Esophagus muscularis mucosa (tissue), 4 donors: ENCODE measurements at places on chromosomes 7 and 10. TPM values are rescaled to one million over a fixed set of nuclear protein-coding genes. Genes with fewer than 3 reads are reported as not detected.

DNA sequence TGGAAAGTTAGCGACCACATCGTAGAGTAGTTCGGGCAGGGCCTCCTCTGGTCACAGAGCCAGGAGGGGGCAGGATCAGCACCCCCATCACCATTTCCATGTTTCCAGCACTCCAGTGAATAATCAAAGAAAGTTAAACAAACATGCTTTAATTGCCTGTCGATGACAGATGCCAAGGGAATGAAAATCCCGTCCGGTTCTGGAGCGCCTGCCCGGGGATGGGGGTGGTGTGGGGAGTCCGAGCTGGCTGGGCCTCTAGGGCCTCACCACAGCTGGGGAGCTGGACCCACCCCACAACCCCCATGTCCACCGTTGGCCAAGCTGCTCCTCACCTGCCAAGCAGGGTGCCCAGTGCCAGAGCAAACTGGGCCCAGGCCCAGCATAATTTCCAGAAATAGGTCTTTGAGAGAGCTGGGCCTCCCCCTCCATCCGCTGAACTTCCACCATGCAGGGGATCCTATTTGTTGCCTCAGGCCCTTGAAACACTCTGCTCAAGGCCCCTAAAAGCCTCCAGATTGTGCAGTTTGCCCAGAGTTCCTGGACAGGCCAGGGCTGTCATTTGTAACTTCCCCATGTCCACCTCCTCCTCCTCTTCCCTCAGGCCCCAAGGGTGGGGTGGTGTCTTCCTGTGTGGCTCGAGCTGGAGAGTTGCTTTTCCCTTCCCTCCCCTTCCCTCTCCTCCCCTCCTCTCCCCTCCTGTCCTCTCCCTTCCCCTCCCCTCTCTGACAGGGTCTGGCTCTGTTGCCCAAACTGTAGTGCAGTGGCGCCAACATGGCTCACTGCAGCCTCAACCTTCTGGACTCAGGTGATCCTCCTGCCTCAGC is 101.0 kb downstream of the MYL10 start:
- H3K4me1 ChIP-seq: peaks cover 10% of the 10 kb centered on the region
- H3K27me3 ChIP-seq: no peaks in the 10 kb centered on the region
- H3K36me3 ChIP-seq: no peaks in the 10 kb centered on the region
- no peak overlapping the region for H3K27ac ChIP-seq
- no peak overlapping the region for H3K4me3 ChIP-seq

- H3K4me1 ChIP-seq: no peaks in the 10 kb centered on the region
- no peaks in the 10 kb centered on the region for H3K36me3 ChIP-seq
- H3K4me3 ChIP-seq: no peak overlapping the region
- DNase-seq: peak; percentile 45
- H3K27ac ChIP-seq: no peak overlapping the region
- no peaks in the 10 kb centered on the region for H3K27me3 ChIP-seq
Observed at GRCh38 chr10:1158066-1158465, 101.9 kb downstream of the WDR37 start.

- no peaks in the 10 kb centered on the region for H3K4me1 ChIP-seq
- no peaks in the 10 kb centered on the region for H3K36me3 ChIP-seq
- H3K27me3 ChIP-seq: no peaks in the 10 kb centered on the region
- no peak overlapping the region for H3K27ac ChIP-seq
Observed at GRCh38 chr7:157986051-157986450, 601.6 kb downstream of the PTPRN2 start.

- no peak for DNase-seq
- no peak overlapping the region for H3K27ac ChIP-seq
- peaks cover 6% of the 10 kb centered on the region for H3K4me1 ChIP-seq
- H3K27me3 ChIP-seq: no peaks in the 10 kb centered on the region
- no peak overlapping the region for H3K4me3 ChIP-seq
Observed at GRCh38 chr7:149733924-149734790, 39.2 kb downstream of the ZNF467 start.

DNA sequence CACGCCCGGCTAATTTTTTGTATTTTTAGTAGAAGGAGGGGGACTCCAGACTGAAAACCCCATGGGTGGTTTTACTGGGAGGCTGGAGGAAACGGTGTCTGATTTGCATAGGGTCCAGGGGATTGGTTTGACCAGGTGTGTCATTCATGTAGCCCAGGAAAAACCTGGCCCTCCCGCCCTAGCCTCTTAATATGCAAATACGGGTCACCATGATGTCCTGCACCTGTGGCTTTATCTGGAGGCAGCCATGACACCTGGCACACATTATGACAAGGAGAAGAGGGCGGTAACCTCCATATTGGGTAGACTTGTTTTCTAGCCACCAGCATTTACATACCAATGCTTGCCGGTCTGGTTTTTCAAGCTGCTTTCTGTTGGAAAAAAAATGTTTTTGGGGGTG is 68.0 kb downstream of the TRIL start:
- no peaks in the 10 kb centered on the region for H3K27me3 ChIP-seq
- H3K4me3 ChIP-seq: no peak overlapping the region
- H3K4me1 ChIP-seq: no peaks in the 10 kb centered on the region
- DNase-seq: no peak
- H3K27ac ChIP-seq: no peak overlapping the region

DNA sequence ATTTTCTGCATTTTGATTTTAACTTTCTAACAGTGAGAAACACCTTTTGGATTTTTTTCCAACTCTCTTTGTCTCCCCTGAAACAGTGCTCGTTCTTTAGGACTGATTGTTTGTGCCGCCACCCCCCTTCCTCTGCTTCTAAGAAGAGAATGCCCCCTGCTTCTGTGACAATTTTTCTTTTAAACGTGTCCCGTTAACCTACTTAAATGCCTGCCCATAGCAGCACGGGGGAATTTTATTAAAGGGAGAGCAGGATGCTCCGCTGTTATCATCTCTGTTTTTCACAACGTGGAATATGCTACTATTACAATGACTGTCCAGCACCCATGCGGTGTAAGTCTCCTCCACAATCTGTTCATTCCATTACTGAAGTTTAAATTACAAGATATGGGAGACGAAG is 67.8 kb downstream of the SVIL start:
- no peak overlapping the region for H3K4me3 ChIP-seq
- no peaks in the 10 kb centered on the region for H3K27me3 ChIP-seq
- peaks cover 74% of the 10 kb centered on the region for H3K4me1 ChIP-seq
- peaks cover 11% of the 10 kb centered on the region for H3K36me3 ChIP-seq

GRCh38 chr10:89235073-89235798 is 16.3 kb downstream of the LIPA start:
- H3K4me3 ChIP-seq: no peak overlapping the region
- H3K27ac ChIP-seq: no peak overlapping the region
- H3K27me3 ChIP-seq: no peaks in the 10 kb centered on the region
- no peaks in the 10 kb centered on the region for H3K4me1 ChIP-seq

- no peak overlapping the region for H3K4me3 ChIP-seq
- no peaks in the 10 kb centered on the region for H3K27me3 ChIP-seq
- H3K4me1 ChIP-seq: peaks cover 4% of the 10 kb centered on the region
- DNase-seq: no peak
Observed at GRCh38 chr7:143237366-143237765, 15.5 kb downstream of the TAS2R40 start.

DNA sequence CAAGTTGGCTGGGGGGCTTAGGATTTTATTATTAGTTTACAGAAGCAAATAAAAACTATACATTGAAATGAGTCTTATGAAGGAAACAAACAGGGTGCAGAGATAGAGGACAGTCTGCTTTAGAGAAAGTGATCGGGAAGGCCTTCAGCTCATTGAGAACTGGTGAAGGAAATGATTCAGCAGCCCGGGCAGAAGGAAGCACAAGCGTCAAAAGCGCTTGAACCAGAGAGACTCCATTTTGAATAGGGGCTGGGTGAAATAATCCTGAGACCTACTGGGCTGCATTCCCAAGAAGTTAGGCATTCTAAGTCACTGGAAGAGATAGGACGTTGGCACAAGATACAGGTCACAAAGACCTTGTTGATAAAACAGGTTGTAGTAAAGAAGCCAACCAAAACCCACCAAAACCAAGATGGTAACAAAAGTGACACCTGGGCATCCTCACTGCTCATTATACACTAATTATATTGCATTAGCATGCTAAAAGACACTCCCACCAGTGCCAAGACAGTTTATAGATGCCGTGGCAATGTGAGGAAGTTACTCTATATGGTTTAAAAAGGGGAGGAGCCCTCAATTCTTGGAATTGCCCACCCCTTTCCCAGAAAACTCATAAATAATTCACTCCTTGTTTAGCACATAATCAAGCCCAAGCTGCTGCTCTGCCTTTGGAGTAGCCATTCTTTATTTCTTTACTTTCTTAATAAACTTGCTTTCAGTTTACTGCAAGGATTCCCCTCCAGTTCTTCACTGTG is 83.1 kb upstream of the MPP7 start:
- no peak for DNase-seq
- no peak overlapping the region for H3K4me3 ChIP-seq
- H3K4me1 ChIP-seq: peaks cover 9% of the 10 kb centered on the region
- H3K27ac ChIP-seq: no peak overlapping the region
- no peaks in the 10 kb centered on the region for H3K36me3 ChIP-seq

DNA sequence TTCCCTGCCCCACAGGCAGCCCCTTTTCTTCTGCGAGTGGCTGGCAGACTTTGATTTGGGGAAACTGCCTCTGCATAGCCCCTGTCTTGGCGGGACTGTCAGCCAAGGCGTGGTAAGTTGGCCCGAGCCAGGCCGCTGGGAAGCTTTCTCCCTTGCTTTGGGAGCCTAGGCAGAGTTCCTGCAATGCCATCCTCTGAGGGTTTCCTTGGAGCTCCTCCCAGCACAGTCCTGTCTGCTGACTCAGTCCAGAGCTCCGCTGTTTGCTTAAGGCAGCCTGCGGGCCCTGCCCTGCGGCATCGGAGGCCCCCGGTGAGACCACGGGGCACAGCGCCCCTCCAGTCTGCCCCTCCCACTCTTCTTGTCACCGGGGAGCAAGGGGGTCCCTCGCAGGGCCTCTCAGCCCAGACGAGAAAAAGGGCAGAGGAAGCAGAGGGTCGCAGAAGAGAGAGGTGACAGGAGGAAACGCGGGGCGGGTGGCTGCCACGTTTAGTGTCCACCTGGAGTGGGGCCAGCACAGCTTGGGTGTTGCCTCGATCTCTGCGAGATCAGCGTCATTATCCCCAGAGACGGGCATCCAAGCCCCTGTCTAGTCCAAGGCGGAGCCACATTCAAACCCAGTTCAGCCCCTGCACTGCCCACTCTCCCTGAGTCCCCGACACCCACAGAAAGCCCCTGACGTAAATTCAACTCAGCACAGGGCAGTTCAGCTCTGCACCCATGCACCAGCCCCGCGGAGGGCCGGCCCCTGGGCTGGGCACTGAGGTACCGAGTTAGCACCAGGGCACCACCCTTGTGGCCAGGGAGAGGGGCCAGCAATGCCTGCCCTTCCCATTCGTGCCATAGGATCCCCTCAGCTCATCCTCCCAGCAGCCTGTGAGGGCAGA is 59.0 kb upstream of the CHST15 start:
- DNase-seq: no peak
- peak overlapping the region; percentile 12 for H3K4me3 ChIP-seq
- H3K4me1 ChIP-seq: peaks cover 44% of the 10 kb centered on the region
- H3K27ac ChIP-seq: peak overlapping the region; percentile 64
- H3K27me3 ChIP-seq: no peaks in the 10 kb centered on the region

DNA sequence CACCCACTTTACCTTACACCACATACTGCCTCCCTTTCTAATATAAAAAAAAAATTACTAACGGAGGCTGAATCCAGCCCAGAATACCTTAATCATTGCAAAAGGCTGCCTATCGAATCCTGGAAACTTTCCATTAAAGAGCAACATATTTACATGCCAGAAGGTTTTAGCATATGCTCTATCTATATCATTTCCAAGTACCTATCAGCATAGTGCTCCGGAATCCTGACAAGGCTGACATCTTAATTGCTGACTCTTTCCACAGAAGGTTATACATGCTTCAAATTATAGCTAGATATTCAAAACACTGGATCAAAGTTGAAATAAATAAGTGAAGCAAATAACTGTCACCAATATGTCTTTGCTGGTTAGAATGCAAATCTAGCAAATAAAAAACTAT is 170.9 kb upstream of the CDK1 start:
- no peaks in the 10 kb centered on the region for H3K36me3 ChIP-seq
- no peak overlapping the region for H3K27ac ChIP-seq
- peaks cover 4% of the 10 kb centered on the region for H3K4me1 ChIP-seq
- no peak for DNase-seq
- no peaks in the 10 kb centered on the region for H3K27me3 ChIP-seq

DNA sequence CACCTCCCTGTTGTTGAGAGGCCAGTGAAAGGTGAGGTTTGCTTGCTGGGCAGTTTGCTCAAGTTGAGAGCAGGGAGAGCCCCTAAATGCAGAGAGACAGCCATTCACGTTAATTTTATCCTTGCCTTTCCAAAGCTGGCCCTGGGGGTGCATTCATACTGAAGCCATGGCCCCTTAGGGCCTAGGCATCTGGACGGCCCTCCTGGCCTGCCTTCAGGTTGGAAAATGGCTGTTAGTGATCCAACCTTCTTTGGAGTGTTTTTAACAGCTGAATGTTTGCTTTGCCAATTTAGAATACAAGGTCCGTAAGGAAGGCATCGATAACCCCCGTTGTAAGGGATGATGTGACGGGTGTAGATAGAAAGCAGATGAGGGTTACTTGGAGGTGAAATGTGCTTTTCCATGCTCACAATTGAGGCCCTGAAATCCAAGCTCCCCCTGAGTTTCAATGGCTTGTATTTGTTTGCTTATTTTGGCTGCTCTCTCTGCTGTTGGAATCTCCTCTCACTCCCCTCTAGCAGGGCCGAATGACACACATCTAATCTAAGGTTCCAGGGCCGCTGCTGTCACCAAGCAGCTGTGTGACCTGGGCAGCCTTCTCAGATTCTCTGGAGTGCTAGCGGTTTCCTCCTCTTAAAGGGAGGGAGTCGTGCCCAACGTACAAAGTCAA is 171.6 kb upstream of the MKI67 start:
- no peaks in the 10 kb centered on the region for H3K36me3 ChIP-seq
- H3K4me1 ChIP-seq: no peaks in the 10 kb centered on the region
- H3K4me3 ChIP-seq: no peak overlapping the region
- no peak for DNase-seq
- no peak overlapping the region for H3K27ac ChIP-seq
- H3K27me3 ChIP-seq: peaks cover 19% of the 10 kb centered on the region

DNA sequence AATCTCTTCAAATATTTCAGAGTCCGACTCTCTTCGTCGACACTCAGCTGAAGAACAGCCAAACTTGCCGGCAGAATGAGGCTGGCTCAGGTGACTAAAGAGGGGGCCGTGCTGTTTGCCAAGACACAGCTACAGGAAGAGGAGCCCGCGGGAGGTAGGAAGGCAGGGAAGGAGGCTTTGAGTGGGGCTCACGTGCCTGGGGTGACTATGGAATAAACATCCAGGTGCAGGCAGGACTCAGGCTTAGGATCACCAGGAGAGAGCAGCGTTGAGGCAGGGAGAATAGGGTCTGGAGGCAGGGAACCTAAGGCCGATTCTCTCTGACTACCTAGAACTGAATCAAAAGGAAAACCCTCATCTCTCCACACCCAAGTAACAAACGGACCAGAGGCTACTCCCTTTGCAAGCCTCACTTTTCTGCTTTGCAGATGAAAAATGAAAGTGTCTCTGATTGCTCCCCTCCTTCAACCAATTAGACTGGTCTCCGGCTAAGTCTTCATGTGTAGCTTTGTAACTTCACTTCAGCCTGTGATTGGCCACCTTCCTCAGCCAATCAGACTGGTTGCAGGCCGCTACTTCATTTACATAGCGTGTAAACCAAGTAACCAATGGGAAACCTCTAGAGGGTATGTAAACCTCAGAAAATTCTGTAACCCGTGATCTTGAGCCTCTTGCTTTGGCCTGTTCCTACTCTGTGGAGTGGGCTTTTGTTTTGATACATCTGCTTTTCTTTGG is 19.7 kb upstream of the BNIP3 start:
- H3K27ac ChIP-seq: no peak overlapping the region
- no peak for DNase-seq
- H3K27me3 ChIP-seq: peaks cover 9% of the 10 kb centered on the region
- H3K4me3 ChIP-seq: peak overlapping the region; percentile 3
- no peaks in the 10 kb centered on the region for H3K36me3 ChIP-seq

The ZPBP gene
- not detected for total RNA-seq

The MACC1 gene
- under 0.01 TPM for total RNA-seq

The COL1A2 gene
- total RNA-seq: 415 TPM

The CALHM2 gene
- total RNA-seq: 44.4 TPM

The SLC4A2 gene
- total RNA-seq: 165 TPM

The GDF2 gene
- not detected for total RNA-seq

The LOXL4 gene
- total RNA-seq: 10.0 TPM

The GFRA1 gene
- 44.0 TPM for total RNA-seq

The CPVL gene
- total RNA-seq: 13.1 TPM
